ENCODE measurements at places on chromosomes 2 and 18.

DNA sequence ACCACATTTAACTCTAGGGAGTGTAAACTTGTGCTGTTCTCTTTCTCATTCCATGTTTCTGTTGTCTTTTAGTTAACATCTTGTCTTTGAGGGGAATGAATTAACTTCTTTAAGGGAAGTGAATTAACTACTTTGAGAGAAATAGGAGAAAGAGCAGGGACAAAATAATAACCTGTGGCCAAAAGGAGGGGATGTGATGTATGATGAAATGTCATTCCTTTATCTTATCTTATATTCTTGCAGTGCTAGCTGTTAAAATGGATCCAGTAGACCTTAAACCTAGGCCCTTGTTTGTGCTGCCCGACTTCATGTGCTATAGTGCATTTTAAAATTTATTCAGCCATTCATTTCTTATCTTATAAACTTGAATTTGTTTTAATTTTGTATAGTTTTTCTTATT, 18.4 kb downstream of the ABI2 start:
- no peak for DNase-seq

- peak; percentile 78 for DNase-seq
Measured at GRCh38 chr2:237724811-237725478, 73.6 kb upstream of the RBM44 start.

DNA sequence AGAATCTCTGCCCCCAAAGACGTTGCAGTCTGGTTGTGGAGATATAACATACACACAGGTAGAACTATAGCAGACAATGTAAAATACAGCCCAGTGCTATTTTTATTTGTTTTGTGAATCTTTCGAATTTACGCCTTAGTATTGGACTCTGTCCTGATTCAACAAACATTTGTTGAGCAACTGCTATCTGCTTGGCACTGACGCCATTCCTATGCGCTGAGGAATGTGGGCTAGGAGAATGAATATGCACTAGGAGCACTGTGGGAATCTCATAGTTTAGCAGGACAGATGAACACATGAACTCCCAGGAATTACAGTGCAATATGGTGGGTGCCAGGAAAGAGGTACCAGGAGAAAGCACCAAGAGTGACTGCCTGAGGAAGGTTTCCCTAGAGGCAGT, 181.7 kb upstream of the SIX3 start:
- no peak for DNase-seq

DNA sequence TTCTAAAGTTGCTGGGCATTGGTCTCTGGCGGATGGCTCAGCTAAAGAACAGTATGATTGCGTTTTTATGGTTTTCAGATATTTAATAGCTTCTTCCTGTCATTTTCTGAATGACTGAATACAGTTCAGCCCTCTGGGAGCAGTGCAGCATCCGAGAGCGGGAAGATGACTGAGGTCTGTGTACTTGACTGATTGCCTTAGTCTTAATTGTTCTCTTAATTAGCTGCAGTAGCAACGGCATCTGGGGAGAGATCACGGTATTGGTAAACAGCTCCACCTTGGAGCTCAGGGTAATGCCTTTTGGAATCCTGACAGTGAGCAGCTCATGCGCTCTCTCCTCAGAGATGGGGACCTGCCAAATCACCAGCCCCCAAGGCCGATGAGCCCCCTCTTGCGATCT, 481.4 kb upstream of the SPRED2 start:
- no peak for DNase-seq

DNA sequence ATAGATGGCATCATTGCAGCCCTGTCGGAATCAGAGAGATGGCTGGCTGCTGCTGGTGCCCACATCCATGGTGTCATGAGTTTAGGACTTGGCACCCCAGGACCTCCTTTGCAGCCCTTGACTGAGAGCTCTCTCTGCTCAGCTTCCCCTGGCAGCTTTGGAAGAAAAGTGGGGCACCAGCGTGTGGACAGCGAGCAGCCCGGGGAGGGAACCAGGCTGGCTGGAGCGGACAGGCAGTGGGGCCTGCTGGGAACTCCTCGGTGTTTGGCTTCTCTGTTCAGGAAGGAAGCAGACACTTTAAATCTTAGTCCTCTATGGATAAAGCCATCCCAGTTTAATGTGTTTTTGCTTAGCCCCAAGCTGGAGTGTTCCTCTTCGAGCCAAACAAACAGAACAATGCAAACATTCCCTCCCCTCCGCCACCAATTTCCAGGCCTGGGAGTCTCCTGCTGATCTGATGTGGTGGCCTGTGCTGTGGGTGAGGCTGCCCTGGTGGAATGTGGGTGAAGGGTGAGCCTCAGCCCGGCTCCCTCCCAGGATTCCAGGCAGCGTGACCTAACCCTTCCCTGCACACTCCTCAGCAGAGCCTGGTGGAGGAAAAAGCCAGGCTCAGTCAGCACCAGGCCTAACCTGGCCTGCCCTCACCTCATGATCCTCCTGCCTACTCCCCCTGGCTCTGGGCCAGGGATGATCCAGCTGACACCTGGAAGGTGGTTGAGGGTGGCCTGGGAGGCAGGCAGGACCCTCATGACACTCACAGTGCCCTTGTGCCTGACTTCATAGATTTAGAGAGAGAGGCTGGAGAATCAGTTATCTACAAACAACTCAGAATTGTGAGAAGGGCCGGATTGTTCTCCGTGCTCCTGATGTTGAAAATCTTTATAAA, 21.6 kb upstream of the ITGB6 start:
- DNase-seq = no peak

DNA sequence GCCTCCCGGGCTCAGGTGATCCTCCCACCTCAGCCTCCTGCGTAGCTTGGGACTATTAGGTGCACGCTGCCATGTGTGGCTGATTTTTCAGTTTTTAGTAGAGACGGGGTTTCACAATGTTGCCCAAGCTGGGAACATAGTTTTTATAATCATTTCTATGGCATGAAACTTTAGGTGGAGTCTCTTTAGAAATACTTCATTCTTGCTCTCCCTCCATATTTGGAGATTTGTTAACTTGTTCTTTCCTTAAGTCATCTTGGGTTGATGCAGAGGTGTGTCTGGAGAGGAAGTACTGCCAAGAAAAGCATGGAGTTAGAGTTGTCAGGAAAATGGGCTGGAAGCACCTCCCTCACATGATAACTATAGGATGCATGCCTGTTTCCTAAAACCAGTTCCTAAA, 17.4 kb downstream of the ZNF532 start:
- DNase-seq = no peak

DNA sequence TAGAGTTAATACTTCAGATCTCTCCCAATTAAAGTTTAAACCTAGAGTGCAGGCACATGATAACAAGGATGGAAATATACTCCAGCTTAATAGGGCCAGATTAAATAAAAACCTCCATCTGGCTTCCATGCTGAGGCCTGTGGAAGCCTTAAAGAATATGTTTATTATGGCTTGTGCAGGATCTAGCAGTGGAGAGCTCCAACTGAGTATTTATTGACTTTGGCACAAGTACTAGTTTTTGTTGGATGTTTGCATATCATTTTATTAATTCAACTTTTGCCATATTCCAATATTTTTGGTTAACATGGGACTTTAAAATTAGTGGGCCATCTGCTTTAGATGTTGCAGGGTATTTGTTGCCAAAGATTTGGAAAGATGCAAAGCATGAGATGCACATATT, 860.4 kb upstream of the SOX11 start:
- no peak for DNase-seq

DNA sequence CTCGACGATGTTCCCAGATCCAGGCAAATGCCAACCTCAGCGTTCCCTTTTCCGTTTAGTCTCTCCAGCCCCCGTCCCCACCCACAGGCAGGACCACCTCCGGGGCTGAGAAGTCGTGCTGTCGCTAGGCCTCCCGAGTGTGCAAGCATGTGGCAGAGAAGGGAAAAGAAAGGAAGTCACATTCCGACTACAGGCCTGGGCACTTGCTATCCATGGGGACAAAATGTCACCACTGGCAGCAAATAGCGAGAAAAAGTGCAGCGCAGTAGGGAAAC, 420 bp downstream of the PIGN start:
- DNase-seq = peak; percentile 74

DNA sequence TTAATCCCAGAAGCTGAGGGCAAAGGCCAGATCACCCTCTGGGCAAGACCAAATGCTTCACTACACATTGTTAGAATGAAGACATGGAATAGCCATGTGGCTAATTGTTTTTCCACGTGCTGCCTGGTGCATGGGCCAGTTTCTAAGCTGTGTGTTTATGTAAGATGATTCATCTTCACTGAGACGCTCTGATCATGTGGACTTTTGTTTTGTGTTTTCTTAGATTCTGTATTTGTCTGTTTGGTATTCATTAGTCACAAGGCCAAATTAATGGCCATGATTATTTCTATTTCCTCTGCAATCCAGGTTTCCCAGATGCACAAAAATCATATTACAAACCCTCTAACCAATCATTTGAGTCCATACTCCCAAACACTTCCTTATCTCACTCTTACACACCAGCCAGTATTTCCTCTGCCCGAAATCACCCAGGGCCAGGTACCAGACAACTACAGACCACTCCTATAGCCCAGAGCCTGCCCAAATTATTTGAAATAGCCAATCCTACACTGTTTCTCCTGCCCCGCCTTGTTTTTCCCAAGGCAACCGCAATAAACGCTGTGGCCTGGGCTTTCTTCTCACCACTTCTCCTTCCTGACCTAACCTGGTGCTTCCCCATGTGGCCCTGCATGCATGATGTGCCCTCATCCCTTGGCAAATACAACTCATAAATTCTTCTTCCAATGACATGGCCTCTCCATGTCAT, 94.2 kb upstream of the SP3 start:
- no peak for DNase-seq

DNA sequence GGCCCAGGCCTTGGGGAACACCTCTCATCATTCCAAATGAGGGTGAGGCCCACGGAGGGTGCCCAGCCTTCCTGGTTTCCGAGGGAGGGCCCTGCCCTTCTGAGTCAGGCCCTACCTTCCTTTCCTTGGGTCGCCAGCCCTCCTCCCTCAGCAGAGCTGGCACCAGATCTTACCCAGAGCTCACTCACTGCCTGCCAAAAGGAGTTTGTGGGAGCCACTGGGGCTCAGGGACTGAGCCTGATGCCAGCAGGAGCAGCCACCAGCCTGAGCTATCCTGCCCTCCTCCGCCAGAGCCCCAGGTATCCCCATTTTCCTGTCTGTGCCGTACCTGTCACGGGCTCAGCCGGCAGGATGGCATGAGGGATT, 64.1 kb downstream of the NRP2 start:
- DNase-seq = no peak

- no peak for DNase-seq
Measured at GRCh38 chr2:223503746-223504145, 98.4 kb downstream of the SCG2 start.

DNA sequence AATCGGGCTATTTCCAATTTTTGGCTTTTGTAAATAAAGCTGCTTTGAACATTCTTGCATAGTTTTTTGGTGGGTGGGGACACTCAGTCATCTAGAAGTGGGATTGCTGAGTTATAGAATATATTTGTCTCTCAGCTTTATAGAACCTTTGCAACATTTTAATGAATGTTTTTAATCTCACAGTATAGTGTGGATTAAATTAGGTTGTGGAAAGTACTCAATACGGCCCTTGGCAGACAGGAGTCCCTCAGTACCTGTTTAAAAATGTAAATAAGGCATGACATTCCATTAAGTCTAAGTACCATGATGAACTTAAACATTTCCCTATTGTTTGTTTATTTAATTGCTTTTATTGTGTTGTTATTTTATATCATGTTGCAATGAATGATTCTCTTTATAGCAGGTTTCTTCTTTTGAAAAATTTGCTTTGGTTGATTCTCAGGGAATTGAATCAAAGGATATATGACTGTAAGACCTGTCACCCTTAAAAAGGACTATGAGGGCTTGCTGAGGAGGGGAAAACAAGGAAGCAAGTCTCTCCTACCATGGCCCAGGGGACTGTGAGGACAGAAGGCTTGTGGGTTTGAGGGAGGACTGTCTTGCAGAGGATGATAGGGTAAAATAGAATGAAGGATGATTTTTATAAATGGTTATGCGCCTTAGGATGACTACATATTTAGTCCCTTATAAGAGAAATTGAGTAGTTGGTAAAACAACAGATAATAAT, 165.1 kb downstream of the RPIA start:
- DNase-seq = no peak

- no peak for DNase-seq
Measured at GRCh38 chr18:44726059-44726421, 45.4 kb downstream of the SETBP1 start.

Data from NCI-H1105 (cell line).